ENCODE measurements at places on chromosomes 7 and 10.

- no peak for DNase-seq
Measured at GRCh38 chr7:83452256-83452655, 196.7 kb downstream of the SEMA3E start.

- no peak for DNase-seq
Measured at GRCh38 chr10:132738454-132739224, 47.3 kb downstream of the NKX6-2 start.

DNA sequence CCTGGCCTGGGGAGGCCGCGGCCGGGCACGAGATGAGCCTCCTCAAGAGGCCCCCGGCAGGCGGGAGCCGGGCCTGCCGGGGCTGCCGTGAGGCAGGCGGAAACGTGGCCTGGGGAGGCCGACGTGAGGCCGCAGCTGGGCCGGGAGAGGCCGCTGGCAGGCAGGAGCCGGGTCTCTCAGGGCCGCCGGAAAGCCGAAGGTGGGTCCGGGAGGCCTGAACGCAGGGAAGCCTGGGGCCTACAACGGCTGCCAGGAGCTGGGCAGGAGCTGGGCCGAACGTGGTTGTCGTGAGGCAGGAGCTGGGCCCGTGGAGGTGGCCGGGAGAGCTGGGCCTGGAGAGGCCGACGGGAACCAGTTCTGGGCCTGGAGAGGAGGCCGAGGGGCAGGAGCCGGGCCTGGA, 171.9 kb downstream of the TPST1 start:
- DNase-seq, result no peak

- no peak for DNase-seq
Measured at GRCh38 chr7:155430606-155431005, 27.3 kb upstream of the EN2 start.

GRCh38 chr10:11424456-11425295, 186.8 kb downstream of the USP6NL start:
- DNase-seq, result no peak

GRCh38 chr10:74383642-74384041, 232.6 kb downstream of the ADK start:
- DNase-seq, result no peak

GRCh38 chr7:29132980-29133379, 13.4 kb downstream of the CPVL start:
- no peak for DNase-seq

GRCh38 chr7:121436688-121437087, 40.6 kb upstream of the FAM3C start:
- no peak for DNase-seq

- DNase-seq, result no peak
Measured at GRCh38 chr10:119728172-119728800, 2.4 kb downstream of the INPP5F start.

DNA sequence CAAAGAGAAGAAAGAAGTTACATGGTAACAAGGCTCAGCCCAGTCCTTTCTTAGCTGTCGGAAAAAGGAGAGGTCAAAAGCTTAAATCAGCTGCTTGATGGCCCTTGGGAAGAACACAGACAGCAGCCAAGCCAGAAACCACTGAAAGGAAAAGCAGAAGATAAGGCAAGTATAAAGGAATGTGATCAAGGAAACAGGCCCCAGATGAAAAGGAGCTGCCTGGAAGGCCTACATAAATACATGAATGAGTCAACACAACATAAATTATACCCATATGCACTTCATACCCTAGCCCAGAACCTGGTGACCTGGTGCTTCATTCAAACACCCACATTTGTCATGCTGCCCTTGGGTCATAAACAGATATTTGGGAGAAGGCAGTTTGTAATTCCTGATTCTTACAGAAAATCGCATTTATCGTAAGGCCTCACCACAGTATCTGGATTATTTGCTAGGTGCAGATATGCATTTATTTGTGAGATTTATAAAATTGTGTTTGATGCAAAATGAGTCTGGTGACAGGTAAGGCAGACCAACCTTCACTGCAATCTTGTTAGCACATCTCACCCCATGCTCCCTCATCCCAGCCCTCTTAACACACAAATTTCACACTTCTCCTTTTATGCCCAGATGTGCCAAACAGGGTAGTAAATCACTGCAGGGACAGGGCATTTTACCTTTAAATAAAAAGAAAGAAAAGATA, 94.9 kb upstream of the KCNIP2 start:
- no peak for DNase-seq

DNA sequence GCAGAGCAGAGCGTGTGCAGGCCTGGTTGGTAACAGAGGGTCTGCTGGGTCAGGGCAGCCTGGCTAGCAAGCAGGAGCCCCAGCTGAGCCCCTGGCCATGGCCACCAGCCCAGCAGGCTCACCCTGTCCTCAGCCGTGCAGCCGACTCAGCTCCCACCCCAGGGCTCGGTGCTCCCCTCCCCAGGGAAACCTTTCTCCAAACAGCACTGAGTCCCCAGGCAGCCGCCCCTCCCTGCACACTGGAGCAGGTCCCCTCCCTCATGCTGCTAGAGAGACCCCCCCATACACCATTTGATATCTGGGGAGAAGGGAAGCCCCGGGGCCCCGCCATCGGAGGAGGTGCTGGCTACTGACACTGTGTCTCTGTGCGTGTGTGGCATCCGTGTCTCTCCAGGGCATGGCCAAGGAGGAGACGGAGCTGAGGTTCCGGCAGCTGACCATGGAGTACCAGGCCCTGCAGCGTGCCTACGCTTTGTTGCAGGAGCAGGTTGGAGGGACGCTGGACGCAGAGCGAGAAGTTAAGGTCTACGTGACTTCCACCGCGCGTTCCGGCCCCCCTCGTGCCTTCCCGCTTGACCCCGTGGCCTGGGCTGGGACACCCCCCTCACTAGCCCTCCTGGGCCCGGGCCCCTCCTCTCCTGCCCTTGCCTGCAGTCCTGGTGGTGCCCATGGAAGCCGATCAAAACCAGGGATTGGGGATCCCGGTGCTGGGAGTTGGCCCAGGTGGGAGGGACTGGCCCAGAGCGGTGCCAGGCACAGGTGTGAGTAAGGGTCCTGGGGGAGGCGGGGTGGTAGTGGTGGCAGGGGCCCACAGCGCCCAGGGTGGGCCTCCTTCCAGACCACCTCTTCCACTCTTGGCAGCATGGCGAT, 45.0 kb upstream of the DPYSL4 start:
- no peak for DNase-seq

DNA sequence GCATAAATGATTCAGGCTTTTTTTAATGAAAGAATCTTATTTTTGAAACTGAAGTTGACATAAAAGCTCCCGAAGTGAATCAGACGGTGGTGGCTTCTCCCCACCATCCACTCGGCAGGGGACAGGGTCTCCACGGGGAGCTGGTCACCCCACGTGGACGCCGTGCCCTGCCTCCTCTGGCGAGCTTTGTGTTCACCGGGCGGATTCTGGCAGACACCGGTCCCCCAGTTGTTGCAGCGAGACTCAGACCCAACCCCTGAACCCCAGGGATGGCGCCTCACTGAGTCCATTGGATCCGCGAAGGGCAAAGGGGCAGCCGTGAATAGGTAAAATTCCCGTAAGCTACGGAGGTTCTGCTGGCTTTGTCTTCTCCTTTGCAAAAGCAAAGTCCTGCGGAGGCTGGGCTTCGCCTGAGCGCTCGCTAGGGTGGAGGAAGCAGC, 38.4 kb downstream of the PTPRN2 start:
- no peak for DNase-seq

- no peak for DNase-seq
Measured at GRCh38 chr7:80095545-80095944, 39.1 kb upstream of the GNAI1 start.

DNA sequence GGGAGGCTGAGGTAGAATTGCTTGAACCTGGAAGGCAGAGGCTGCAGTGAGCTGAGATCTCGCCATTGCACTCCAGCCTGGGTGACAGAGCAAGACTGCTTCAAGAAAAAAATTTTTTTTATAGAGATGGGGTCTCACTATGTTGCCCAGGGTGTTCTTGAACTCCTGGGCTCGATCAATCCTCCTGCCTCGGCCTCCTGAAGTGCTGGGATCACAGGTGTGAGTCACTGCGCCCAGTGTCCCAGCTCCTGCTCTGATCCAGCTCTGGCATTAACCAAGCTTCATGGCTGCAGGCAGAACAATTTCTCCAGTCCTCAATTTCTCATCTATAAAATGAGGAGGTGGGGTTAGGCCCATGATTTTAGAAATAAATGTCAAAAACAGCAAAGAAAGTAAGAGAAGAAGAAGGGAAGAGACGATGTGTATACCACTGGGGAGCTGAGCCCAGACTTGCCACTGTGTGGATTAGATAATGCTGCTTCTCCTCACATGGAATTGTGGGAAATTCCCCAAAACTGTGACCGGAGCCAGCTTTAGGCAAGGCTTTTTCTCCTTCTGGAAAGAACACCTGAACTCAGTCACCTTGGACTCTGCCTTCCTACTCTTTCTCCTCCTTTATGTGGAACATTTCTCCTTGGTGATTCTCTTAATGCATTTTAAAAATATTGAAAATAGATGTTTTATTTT, 25.5 kb downstream of the IL15RA start:
- no peak for DNase-seq

- DNase-seq, result no peak
Measured at GRCh38 chr10:92737484-92737883, 47.7 kb downstream of the HHEX start.

DNA sequence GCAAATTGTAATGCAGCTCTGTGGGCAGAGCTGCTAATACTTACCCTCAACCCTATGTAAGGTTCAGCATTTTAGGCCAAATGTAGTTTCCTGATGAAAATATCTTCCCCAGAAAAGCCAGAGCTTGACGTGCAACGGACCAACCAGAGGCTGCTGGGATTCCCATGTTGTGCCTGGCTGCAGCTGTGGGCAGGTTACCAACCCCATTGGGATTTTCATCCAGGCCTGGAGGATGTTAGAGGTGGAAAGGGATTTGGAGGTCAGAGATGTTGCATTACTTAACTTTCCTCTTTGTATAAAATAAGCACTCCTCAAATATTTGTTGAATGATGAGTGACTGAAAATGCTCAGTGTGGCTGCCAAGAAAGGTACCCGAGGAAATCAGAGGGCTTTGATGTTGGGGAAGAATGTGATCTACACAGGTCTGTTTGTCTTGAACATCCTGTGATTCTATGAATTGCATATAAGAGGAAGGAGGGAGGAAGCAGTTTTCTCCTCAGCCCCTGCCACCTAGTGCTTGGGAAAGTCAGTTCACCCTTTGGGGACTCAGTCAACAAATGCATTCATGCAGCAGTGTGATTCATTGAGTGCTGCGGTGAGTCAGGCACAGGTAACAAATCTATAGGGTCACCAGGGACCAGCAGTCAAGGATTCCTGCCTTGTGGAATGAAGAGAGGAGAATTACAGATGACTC, 487.2 kb downstream of the RPS24 start:
- no peak for DNase-seq

Data from stimulated activated CD4-positive, alpha-beta T cell treated with anti-CD3 and anti-CD28 coated beads, Interleukin-2, amount 100 ng/mL, for 24 hours (primary cell).